ENCODE measurements at places on chromosomes 1 and 21.

DNA sequence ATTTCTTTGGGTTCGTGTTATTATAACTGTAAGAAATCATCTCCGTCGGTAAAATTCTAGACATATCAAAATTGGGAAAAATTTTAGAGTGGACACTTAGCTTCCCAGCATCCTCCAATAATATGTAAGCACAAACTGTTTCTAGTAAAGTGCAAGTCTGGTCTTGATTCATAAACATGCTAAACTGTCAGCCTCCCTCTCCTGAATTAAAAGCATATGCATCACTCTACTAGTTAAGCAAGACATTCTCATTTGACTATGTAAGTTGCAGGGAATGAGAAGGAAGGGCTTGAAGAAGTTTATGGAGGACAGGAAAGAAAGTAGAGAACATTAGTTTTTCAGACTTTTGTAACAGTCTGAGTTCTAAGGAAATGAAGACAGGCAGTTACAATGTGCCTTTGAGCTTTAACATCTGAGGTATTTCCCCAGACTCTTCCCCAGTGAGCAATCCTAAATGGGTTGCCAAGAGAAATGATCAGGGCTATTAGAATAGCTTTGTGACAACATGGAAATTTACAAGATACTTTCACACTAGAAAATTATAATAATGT, 90.0 kb downstream of the TYW3 start:
- H3K4me1 ChIP-seq: no peaks in the 10 kb centered on the region
- H3K36me3 ChIP-seq: no peaks in the 10 kb centered on the region
- no peaks in the 10 kb centered on the region for H3K27me3 ChIP-seq
- no peak for DNase-seq

DNA sequence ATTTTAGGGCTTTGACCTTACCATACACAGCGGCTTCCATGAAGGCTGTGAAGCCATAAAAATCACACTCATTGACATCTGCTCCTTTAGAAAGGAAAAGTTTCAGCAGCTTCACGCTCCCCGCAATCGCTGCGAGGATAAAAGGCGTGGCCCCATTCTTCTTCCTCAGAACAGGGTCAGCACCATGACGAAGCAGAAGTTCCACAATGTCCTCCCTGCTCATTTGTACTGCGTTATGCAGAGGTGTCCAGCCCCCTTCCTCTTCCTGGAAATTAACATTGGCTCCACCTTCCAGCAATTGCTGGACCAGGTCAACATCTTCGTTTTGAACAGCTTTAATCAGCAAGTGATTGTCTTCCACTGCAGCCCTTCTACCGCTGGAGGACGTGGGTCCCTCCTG, 2.7 kb downstream of the RNASEL start:
- DNase-seq: no peak
- H3K4me1 ChIP-seq: no peaks in the 10 kb centered on the region
- H3K27ac ChIP-seq: no peak overlapping the region
- no peak overlapping the region for H3K4me3 ChIP-seq
- no peaks in the 10 kb centered on the region for H3K27me3 ChIP-seq

- peak overlapping the region; percentile 91 for H3K4me3 ChIP-seq
- peaks cover 6% of the 10 kb centered on the region for H3K4me1 ChIP-seq
- H3K27me3 ChIP-seq: no peaks in the 10 kb centered on the region
- DNase-seq: no peak
- no peaks in the 10 kb centered on the region for H3K36me3 ChIP-seq
These were observed 518 bp upstream of the FH start for GRCh38 chr1:241520080-241520465.

DNA sequence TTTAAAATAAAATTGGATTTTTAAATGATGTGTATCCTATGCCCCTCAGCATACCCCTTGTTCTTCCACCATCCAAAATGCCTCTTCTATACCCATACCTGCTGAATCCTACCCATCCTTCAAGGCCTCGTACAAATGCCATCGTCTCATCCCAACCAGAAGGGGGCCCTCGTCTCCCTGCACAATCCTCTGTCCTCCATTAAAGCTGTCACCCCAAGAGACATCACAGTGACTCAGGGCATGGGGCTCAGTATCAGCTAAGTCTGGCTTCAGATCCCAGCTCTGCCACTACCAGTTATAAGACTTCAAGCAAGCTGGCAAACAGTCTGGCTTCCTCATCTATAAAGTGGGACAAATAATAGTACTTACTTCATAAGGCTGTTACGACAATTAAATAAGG, 23.8 kb downstream of the IGFN1 start:
- H3K27ac ChIP-seq: no peak overlapping the region
- no peaks in the 10 kb centered on the region for H3K4me1 ChIP-seq
- H3K4me3 ChIP-seq: no peak overlapping the region

DNA sequence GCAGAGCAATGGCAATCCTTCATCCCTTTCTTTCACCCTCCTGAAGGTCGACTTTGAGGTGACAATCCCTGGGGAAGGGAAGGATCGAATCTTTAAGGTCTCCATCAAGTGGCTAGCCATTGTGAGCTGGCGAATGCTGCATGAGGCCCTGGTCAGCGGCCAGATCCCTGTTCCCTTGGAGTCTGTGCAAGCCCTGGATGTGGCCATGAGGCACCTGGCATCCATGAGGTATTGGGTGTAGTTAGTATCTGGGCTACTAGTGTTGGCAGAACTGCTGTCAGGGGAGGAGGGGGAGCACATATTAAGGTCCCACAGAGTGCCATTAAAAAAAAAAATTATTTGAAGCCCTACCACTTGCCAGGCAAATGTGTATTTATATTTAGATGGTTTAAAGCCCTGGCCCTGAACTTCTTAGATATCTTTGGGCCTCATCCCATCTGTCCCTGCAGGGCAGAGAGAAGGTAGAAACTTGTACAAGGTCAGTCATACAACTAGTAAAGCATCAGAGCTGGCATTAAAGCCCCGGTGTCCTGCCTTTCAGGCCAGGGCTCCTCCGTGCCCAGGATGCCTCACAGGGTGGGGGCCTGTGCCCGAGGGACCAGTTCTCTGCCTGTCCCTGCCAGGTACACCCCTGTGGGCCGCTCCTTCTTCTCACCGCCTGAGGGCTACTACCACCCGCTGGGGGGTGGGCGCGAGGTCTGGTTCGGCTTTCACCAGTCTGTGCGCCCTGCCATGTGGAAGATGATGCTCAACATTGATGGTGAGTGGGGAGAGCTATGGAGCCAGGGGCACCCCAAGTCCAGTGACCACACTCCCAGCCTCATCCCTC, 10.3 kb downstream of the AGO1 start:
- no peak overlapping the region for H3K4me3 ChIP-seq
- peaks cover 99% of the 10 kb centered on the region for H3K36me3 ChIP-seq
- no peak for DNase-seq
- H3K27ac ChIP-seq: no peak overlapping the region

- no peak overlapping the region for H3K4me3 ChIP-seq
- H3K36me3 ChIP-seq: no peaks in the 10 kb centered on the region
- H3K27me3 ChIP-seq: no peaks in the 10 kb centered on the region
- H3K27ac ChIP-seq: no peak overlapping the region
- H3K4me1 ChIP-seq: no peaks in the 10 kb centered on the region
These were observed 119.7 kb downstream of the HHAT start for GRCh38 chr1:210448297-210448892.

DNA sequence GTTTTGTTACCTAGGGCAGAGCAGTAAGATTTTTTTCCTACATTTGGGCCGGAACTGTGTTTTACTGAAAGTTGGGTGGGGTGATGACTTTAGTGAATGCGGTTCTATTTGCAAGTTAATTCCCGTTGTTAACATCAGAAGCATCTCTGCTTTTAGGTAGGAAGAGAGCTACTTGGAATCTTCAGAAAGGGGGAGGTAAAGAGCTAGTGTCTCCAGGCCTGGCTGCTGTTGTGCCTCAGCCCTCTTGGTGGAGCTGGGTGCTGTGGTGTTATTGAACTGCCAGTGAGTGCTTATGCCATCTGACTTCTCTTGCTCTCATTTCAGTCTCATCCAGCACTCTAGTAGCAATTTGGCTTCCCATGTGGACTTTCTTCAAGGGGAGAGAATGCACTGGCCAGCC, 3.4 kb downstream of the KDM4A start:
- H3K27me3 ChIP-seq: no peaks in the 10 kb centered on the region
- no peak overlapping the region for H3K4me3 ChIP-seq
- H3K27ac ChIP-seq: no peak overlapping the region
- no peak for DNase-seq
- peaks cover 27% of the 10 kb centered on the region for H3K4me1 ChIP-seq

GRCh38 chr1:223496883-223497282, 103.7 kb downstream of the CCDC185 start:
- H3K27me3 ChIP-seq: no peaks in the 10 kb centered on the region
- H3K27ac ChIP-seq: no peak overlapping the region
- DNase-seq: no peak
- H3K4me3 ChIP-seq: no peak overlapping the region

GRCh38 chr1:101200513-101200912, 36.3 kb upstream of the S1PR1 start:
- no peak overlapping the region for H3K4me3 ChIP-seq
- no peaks in the 10 kb centered on the region for H3K4me1 ChIP-seq
- H3K36me3 ChIP-seq: no peaks in the 10 kb centered on the region
- DNase-seq: no peak
- no peak overlapping the region for H3K27ac ChIP-seq

DNA sequence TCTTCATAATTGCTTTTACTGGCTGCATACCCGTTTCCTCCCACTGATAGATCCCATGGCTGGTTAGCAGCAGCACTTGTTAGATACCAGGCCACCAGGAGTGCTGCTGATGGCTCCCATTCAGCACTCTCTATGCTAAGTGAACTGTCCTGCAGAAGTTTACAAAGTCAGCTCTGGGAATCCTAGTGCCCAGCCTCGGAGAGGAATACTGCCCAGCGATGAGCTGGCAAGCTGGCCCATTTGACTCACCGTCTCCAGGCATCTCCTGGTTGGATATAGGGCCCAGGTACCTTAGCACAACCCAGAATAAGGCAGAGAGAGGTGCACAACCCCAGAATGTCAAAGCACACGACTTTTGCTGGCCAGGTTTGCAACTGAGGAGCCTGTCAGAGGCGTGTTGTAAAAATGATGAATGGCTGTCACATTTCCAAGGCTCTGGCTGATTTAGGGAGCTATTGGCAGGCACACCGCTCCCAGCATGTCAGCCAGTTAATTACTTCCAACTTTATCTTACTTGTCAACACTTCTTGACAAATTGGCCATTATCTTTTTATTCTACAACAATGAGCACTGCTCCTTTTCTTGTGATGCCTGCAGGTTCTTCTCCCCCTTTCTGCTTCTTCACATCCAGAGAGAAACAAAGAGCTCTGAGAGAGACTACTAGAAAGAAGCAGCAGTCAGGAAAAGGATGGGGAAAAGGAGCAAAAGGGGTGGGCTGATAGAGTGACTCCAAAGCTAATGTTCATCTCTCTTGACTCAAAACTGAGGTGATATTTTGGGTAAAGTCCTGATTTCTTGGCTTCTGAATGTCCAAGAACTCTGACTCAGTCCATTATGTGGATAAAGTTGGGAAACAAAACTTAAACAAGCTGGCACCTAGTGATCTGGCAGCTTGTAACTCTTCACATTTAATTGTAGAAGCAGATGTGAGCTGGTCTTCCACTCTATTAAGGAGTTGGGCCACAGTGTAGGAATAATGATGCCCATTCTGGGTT, 10.8 kb upstream of the ANGPTL7 start:
- DNase-seq: no peak
- H3K4me1 ChIP-seq: peaks cover 62% of the 10 kb centered on the region
- no peaks in the 10 kb centered on the region for H3K36me3 ChIP-seq
- no peak overlapping the region for H3K4me3 ChIP-seq
- H3K27me3 ChIP-seq: no peaks in the 10 kb centered on the region
- H3K27ac ChIP-seq: peak overlapping the region; percentile 46

DNA sequence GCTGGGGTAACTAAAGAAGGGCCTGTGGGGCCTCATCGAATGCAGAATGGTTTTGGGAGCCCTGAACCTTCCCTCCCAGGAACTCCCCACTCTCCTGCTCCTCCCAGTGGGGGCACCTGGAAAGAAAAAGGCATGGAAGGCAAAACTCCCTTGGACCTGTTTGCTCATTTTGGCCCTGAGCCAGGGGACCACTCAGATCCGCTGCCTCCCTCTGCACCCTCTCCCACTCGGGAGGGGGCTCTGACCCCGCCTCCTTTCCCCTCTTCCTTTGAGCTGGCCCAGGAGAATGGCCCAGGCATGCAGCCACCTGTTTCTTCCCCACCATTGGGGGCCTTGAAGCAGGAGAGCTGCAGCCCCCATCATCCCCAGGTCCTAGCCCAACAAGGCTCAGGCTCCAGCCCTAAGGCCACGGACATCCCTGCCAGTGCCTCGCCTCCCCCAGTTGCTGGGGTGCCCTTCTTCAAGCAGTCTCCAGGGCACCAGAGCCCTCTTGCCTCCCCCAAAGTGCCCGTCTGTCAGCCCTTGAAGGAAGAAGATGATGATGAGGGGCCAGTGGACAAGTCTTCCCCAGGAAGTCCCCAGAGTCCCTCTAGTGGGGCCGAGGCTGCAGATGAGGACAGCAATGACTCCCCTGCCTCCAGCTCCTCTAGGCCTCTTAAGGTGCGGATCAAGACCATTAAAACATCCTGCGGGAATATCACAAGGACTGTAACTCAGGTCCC, 4.7 kb downstream of the ZNF687 start:
- H3K27me3 ChIP-seq: no peaks in the 10 kb centered on the region
- no peak for DNase-seq
- peaks cover 13% of the 10 kb centered on the region for H3K4me1 ChIP-seq
- peaks cover 61% of the 10 kb centered on the region for H3K36me3 ChIP-seq
- no peak overlapping the region for H3K27ac ChIP-seq

DNA sequence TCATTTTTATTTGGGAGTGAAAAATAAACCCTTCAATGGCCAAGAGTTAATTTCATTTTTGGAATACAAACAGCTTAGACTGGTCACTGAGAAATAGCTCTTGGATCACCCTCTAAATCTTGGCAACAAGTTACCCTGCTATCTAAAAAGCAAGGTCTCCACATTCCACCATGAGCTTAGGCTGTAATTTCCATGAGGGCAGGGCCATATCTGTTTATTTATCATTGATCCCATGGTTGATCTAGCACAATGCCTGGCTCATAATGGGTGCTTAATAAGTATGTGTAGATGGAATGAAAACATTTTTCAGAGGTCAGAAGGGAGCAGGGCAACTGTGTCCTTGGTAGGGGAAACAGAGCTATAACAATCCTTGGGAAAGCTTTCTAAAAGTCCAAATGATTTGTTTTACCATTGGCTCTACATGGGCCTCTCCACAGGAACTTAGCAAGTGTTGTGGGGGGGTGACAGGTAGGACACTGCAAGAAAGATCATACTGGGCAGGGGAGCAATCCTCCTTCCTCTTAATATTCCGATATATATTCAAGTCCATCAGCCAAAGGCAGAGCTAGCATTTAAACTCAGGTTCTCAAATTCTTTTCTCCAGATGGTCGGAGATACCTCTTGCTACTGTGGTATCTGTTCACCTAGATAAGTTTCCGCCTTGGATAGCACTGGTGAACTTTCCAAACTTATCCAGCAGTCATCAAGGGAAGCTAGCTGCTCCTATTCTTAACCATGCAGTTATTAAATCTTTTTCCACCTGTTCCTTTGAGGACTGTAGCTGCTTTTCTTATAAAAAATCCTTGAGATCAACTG, 53.1 kb upstream of the PTCH2 start:
- DNase-seq: no peak
- no peak overlapping the region for H3K4me3 ChIP-seq

All from tibial artery (tissue), 4 donors.